ENCODE measurements at places on chromosomes 3 and 15.
A peak's percentile ranks its signal among the peaks of the same experiment; 100 is the strongest.

GRCh38 chr3:49238274-49239127 lies 38.5 kb downstream of the C3orf62 start:
- DNase-seq, result no peak

DNA sequence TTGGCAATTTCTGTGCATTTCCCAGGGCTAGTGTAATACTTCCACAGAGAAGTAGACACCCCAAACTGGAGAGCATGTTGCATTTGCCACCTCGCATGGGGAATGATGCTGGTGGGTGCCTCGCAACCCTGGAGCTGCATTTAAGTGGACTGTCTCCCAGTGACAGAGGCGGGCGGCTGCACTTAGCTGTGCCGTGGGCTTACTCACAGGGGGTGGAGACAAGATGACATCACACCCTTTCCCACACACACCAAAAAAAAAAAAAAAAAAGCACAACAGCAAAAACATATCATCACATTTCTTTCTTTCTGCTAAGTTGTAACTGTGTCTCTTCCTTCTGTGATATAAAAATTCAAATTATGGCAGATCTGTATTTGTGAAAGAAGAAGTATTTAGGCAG lies at the start of gene ABI3BP:
Gene ABI3BP, minus strand, starts transcription at position 113 of the 400 bp plus-strand sequence. Its CDS starts 37 bp downstream, at position 76.
- peak; percentile 59 for DNase-seq

GRCh38 chr3:195201295-195201694 lies 69.7 kb downstream of the XXYLT1 start:
- no peak for DNase-seq

GRCh38 chr15:38612159-38612863 lies 47.7 kb upstream of the RASGRP1 start:
- DNase-seq, result no peak

- DNase-seq, result no peak
Observed at GRCh38 chr3:154135511-154136173, 14.5 kb downstream of the ARHGEF26 start.

DNA sequence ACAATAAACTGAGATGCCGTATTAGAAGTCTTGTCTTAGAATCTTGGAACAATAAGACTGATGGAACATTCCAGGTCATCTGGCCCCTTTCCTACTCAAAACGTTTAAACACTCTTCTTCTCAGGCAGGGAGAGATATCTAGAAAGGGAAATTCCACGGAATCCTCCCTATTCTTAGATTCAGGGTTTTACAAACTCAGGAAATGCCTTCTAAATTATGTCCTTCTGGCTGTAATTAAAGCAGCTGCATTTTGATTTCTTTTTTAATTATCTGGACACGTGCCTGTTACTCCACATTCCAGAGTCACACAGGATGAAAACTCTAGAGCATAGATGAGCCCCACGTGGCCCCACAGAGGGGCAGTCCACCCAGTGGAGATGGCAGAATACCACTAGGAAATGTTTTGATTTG lies 41.5 kb upstream of the MTMR10 start:
- peak; percentile 84 for DNase-seq

DNA sequence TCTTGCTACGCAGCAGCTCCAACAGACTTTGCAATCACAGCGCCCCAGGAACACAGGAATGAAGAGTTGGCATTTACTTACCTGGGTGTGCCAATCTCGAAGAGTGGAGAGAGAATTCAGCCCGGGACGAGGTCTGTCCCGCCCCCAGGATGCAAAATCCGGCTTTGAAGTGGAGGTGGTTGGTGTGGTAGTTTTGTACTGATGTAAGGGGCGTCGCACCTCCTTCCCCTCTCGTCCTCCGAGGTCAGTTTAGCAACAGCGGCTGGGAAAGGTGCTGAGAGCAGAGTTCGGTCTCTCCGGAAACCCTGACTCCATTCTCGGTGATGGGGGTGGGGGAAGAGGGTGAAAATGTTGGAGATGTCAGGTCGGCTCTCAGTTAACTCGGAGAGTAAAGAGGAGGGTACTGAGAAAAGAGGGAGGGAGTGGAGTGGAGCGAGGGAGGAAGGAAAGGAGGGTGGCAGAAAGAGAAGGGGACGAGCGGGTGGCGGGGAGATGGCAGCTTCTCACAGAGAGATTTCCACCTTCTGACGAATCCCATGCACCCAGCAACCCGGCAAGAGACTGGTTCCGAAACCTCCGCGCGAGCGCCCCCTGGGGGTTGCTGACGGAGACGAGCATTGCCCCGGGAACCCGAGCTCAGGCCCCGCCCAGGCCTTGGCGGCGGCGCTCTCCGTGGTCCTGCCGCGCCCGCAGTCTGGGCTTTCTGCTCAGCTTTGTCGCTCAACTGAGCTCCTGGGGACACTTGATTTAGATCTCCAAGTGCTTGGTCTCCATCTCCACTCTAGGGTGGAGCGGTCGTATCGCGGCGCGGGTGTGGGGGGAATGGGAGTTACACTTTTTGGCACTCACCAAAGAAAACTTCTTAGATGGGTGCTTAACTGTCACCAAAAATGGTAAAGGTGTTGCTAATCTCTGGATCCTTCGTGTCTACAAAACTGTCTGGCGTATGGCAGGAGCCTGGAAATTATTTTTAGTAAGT lies at the start of gene CPNE4:
Gene CPNE4, minus strand, starts transcription at position 529 of the 979 bp plus-strand sequence.
- DNase-seq, result peak; percentile 16

- peak; percentile 99 for DNase-seq
Observed at GRCh38 chr15:39362821-39363561, 217.9 kb upstream of the THBS1 start.

DNA sequence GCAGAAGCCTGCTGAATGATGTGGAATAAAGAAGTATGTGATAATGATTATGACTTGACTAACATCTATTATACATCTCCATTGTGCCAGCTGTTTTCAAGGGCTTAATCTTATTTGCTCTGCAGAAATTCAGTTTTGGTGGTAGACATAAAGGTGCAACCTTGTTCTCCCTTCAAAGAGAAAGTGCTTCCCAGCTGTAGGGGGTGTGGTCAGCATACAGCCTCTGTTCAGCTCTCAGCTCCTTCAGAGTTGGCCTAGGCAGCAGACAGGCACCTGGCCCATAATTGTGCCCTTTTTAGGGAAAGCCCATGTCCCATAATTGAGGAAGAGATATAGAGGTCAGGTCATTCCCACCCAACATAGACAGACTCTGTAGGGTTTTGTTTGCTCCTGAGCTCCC lies 104.3 kb upstream of the EOMES start:
- no peak for DNase-seq

DNA sequence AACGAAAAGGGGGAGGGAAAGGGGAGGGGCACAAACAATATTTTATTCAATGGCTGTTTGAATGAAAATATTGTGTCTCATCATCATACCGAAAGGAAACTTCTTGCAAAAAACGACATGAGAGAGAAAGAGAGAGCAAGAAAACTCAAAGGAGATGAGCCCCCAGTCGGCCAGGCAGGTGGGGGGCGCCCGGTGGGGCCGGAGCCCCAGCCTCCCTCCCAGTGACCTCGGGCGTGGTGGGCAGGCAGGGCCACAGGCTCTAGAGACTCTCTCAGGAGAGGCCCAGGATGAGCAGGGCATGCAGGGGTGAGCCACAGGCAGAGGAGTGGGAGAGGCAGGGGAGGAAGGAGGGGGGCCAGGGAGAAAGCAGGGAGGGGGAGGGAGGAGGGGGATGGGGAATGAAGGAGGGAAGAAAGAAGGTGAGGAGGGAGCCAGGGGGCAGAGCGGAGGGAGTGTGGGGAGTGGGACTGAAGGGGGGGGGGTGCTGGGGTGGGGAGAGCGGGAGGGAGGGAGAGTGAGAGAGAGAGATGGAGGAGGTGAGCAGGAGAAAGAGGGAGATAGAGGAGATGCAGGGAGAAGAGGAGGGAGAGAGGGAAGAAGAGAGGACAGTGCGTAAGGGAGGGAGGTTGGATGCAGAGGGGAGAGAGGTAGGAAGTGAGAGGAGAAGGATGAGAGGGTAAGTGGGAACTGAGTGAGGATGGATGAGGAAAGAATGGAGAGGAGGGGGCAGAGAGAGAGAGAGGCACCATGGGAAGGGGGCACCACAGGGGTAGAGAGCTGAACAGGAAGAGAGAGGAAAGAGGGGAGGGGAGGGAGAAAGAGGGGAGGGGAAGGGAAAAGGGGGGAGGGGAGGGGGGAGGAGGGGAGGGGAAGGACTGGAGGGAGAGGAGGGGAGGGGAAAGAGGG lies 14.1 kb upstream of the TMEM115 start:
- no peak for DNase-seq

GRCh38 chr15:74383286-74383685 lies 15.8 kb upstream of the CYP11A1 start:
- no peak for DNase-seq

DNA sequence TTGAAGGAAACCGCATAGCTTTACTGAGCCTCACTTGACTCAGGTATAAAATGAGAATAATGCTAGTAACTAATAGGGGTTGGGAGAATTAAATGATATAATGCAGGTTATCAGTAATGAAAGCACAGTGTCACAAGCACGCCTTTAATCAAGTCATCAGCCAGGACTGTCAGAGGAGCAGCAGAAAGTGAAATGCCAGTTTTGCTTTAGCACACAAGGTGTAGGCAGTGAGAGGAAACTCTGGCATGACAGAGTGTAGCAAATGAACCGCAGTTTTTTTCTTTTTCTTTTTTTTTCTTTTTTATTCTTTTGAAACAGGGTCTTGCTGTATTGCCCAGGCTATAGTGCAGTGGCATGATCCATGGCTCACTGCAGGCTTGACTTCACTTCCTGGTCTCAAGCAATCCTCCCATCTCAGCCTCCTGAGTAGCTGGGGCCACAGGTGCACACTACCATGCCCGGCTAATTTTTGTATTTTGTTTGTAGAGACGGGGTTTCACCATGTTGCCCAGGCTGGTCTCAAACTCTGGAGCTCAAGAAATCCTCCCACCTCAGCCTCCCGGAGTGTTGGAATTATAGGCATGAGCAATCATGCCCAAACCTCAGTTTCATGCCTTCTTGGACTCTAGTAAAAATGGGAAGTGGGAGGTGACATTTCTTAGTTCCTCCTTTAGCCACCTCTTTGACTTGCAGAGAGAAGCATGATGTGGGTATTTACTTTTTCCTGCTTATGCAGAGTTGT lies 9.7 kb upstream of the SCAANT1 start:
- DNase-seq, result no peak

DNA sequence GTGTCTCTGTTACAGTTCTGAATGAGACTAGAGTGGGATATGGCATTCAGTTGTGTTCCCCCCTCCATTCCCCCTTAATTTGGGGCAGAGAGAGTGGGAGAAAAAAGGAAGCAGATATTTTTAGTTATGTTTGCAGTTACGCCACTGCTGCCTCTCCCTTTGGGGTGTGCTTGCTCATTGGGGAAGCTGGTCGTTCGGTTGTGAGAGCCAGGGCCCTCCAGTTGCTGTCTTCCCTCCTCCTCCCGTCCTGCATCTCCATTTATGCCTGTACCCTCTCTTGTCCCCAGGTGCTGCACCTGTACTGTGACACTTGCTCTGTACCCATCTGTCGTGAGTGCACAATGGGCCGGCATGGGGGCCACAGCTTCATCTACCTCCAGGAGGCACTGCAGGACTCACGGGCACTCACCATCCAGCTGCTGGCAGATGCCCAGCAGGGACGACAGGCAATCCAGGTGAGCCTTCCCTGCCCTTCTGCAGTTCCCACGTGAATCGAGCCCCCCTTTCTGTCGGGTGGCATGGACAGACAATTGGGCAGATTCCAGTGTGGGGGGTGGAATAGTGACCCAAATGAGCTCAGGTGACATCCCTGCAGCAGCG lies 55.8 kb downstream of the TRIM71 start:
- DNase-seq, result no peak

DNA sequence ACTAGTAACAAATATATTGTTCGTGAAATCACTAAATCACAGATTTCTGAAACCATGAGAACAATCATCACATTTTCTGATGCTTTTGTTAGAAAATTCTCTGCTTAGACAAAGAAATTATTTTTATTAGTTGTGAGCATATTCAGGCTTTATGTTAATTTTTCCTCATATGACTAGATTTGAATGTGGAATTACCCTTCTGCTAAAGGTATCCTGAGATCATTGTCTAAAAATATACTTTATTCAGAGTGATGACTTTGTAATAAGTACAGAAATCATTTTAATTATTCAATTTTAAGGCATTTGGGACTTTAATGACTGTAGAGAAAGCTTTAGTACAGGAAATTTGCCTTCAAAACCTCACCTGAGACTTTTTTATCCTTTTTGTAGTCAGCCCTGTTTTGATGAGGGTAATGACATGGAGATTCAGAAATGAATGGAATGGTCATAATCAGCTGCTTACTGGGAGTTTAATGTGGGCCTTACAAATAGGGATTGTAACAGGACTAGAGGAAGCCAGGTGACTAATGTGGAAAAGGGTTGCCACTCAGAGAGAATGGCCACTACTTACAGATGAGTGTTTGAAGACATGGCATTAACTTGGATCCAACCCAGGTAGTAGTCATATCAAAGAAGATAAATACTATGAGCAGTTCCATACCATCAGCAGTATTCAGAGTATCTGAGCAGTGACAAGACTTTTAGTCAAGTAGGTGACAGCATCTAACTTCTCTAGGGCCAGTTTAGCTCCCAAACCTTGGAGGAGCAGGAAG lies 148.3 kb downstream of the MBNL1 start:
- DNase-seq, result no peak

DNA sequence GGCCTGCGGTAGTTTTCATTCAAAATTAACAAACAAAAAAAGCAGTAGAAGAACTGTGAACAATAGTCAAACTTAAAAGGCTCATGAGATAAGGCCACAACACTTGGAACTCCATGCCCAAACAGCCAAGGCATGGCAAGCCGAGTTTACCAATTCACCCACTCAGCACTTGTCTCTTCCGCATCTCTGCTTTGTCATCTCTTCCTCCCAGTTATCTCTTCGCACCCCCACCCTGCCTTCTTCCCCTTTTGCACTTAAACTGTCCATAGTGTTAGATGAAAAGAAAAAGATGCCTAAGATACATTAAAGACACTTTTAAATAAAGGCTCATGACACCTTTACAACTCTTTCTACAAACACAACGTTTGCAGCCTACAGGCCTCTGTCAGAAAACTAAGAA lies 11.1 kb downstream of the TLE3 start:
- DNase-seq, result no peak

DNA sequence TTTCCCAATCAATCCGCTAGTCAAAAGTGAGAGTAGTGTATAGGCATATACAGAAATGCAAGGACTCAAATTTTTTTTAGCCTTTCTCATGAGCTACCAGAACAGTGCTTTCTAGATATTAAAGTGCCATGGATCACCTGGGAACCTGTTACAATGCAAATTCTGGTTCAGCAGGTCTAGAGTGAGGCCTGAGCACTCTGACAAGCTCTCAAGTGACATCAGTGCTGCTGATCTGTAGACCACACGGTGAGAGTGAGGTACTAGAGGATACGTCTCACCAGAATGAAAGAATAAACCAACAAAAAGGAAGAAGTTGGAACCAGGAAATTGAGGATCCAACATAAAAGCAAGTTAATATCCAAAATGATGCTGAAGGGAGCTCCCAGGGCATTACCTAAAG lies 16.0 kb upstream of the PLA2G4D start:
- no peak for DNase-seq

- no peak for DNase-seq
Observed at GRCh38 chr3:38616658-38617057, 32.8 kb downstream of the SCN5A start.

DNA sequence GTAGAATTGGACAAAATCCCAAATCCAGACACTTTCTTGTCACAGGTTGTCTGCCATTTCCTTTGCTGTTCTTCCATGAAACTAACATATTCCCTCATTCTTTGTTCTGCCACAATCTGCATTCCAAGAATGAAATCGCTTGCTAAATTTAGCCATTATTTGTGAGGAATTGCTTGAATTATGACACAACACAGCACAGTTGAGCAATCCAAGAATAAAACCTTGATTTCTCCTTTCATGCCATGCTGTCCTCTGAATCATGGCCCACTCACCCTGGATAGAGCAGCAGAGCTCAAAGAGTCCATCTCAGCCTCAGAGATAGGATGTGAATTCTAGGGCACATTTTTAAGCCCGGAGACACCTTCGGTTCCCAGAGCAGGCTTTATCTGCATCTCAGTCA lies 35.2 kb upstream of the GREM1 start:
- DNase-seq, result peak; percentile 83

GRCh38 chr15:57893040-57893439 lies 172.5 kb downstream of the ALDH1A2 start:
- no peak for DNase-seq

Measured in AG09319 (cell line).